NCI-H510A treated with DMSO at 0.1 percent for 48 hours (cell line): ENCODE measurements at places on chromosomes 11 and 22.
A peak's percentile ranks its signal among the peaks of the same experiment; 100 is the strongest.

DNA sequence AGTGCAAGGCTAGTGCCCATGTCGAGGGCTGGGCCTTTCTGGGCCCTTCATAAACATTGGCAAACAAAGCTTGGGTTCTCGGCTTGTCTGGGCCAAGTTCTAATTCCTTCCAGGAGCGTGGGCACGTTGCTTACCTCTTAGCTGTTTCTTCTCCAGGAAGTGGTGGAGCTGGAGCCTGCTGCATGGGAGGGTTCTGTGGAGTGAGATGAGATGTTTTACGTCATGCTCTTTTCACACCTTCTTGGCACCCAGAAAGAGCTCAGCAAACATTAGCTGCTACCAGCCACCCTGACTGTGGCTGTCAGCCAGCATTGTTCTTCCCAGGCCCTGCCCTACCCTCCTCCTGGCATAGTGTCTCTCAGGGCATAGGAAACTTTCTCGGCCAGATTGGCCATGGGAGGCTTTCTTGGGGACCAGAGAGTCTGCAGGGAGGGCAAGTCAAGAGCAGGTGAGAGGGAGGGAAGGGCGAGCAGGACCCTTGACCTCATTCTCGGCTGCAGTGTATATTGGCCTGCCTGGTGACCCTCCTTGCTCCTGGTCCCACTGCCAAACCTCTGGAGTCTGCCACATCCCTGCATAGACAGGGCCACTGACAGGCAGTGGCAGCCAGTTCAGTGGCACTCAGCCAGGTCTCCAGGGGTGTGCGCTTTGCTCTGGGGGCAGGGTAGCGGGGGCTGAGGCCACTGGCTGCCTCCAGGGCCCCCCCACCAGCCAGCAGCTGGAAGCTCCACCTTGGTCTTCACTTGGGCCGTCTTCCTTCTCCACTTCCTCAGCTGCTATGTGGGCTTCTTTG lies 98.8 kb downstream of the BCR start:
- DNase-seq = peak; percentile 12

DNA sequence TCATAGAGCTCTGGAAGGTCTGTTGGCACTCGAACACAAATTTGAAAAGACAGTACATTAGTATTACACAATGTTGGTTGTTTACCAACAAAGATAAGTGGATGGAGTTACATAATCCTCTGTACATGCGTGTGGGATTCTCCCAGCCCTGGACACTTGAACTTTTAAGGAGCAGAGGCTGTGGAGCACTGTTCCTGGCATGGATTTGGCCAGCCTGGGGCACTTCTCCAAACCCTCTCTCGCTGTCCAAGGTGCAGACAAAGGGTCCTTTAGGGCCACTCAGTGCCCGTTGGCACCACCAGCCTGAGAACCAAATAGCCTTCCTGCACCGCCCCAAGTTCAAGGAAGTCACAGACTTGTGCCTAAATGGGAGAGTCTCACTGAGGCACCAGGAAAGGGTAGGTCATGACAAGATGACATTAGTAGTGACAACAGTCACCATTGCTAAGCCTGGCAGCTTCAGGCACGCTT lies 1.6 kb upstream of the ANO1 start:
- no peak for DNase-seq

GRCh38 chr22:48855593-48856307 lies 971.9 kb downstream of the BRD1 start:
- DNase-seq = no peak

- DNase-seq = peak; percentile 34
Observed at GRCh38 chr11:43992183-43992582, 49.7 kb downstream of the C11orf96 start.

DNA sequence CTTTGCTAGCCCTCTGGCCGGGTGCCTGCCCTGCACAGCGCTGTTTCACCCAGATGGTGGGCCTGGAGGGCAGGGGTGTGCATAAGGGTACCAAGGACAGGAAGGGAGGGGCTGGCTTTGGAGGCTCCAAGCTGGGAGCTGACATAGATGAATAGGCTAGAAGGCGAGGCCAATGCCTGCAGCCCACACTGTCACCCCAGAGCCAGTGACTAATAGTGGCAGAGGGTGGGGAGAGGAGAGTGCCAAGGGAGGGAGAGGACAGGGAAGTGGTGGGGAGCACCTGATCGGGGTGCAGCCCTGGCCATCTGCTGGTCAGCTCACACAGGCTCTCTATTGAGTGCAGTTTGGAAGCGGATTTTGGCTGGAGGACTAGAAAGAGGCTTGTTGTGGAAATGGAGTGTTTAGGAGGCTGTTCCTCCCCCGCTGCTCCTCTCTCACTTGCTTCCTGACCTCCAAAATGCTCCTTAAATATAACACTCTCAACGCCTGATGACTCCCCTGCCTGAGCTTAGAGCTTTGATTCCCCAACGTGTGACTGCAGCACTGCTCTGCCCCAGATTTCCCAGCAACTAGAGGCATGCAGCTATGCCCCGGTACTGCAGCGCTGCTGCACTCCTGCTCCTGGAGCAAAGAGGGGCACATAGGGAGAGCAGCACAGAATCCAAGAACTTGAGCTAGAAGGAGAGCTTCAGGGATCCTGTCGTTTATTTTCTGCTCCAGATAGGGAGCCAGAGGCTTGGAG lies 89.2 kb downstream of the GRAMD1B start:
- DNase-seq = no peak
